HS-5 (cell line): ENCODE measurements at places on chromosomes 7 and 10.

DNA sequence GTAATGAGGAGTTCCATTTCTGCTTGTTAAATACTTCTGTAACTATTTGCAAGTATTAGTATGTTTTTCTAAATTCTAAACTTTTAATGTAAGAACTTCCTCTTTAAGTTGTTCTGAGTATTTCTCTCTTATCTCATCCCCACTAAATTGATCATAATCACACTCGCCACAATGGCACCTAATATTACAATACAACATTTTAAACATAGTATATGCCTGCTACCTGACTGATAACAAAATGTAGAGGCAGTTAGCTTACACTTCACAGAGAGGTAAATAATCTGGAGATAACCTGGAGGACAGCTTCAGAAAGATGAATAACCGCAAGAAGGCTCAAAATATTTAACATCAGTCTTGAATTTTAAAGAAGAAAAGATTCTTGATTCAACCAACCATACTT, 48.6 kb downstream of the HIBADH start:
- no peak for DNase-seq

DNA sequence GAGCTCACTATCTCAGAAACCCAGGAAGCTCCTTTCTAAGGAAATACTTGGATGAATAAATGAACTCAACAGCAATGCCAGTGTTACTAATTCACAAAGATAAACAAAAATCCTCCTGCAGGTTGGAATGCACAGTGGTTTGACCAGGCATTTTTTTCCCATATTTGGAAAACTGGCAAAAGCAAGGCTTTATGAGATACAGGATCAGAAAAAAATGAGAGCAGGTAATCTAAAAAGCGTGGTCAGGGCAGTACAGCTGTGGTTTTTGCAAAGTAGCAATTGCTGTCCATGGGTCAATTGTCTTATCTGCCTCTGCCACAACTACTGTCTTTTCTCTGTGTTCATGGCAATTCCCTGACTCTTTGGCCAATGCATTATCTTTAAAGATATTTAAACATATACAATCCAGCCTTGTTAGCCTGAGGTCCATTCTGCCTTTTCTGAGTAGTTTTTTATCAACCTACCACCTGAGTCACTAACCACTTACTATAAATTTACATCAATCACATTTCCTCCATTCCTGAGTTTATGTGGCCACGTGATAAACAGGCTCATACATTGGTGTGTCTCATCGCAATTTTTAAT, 564.5 kb upstream of the IGFBP3 start:
- no peak for DNase-seq

GRCh38 chr7:3264693-3265339, 36.2 kb upstream of the SDK1 start:
- no peak for DNase-seq

DNA sequence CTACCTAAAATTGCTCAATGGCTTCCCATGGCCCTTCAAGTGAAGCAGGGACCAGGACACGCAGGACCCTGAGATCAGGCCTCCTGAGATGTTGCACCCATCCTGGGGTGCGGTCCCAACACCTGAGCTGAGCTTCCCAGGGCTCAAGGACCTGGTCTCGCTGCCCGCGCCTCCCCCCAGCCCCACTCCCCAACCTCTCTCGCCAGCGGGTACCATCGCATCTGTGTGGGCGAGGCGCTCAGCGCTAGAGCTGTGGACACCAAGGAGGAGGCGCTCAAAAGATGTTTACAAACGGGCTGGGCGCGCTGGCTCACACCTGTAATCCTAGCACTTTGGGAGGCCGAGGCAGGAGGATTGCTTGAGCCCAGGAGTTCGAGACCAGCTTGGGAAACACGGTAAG, 7.4 kb upstream of the CRYGN start:
- DNase-seq, result no peak

DNA sequence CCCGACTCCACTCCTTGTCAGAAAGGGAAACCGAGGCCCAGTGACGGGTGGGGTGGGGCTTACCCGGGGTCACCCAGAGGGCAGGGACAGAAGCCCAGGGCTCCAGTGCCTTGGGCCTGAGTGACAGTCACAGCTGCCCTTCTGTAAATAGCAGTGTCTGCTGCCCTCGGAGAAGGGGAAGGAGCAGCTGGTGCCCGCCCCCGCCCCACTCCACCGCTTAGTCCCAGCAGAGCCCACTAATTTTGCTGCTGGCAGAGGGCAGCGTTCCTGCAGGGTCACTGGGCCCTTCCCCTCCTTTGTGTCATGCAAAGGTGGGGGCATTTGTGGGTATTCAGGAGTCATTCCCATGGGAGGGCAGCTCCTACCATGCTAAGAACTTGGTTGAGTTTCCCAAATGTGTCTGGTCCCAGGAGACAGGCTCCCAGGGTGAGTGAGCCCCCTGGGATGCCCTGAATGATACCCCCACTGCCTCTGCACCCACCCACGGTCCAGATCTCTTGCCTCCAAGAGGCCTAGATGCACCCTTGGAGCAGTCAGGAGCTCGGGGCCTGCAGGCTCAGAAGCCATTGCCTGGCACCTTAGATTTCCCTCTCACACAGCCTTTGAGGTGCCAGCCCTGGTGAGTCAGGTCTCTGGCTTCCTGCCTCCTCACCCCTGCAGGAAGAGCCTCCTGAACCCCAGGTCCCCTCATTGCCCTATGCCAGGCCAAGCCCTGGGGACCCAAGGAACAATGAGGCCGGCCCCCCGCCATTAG, 17.2 kb downstream of the SH2B2 start:
- DNase-seq, result no peak

DNA sequence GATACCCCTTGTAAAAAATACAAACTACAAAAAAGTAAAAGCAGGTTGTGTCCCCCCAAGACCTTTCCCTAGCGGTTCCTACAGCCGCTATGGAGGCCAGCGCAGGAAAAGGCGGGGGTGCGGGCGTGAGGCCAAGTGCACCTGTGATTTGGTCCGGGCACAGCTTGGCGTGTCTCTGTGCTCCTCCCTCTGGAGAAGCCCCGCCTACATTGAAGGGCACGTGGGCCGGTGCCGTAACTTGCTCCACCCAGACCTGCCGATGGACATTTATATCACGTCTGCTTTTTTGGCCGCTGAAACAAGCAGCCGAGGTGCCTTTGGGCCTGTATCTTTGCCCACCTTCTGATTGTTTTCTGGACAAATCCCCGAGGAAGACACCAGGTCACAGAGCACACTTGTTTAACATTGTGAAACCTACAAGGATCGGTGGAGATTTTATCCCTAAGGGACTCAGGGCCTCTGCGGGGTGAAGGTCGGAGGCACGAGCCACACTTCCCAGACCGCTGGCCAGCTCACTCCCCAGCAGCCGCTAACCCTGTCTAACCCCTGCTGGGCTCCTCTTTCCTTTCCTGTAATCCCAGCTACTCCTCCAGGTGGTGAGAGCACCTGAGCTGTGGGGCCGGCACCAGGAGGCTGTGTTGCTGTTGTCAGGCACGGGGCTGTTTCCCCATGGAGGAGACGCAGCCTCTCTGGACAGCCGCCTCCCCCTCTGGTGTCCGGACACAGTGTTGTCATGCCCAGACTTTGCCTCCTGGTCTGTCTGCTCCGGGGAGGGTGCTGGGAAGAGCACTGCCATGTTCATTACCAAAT, 18.8 kb upstream of the INPP5A start:
- DNase-seq, result no peak

DNA sequence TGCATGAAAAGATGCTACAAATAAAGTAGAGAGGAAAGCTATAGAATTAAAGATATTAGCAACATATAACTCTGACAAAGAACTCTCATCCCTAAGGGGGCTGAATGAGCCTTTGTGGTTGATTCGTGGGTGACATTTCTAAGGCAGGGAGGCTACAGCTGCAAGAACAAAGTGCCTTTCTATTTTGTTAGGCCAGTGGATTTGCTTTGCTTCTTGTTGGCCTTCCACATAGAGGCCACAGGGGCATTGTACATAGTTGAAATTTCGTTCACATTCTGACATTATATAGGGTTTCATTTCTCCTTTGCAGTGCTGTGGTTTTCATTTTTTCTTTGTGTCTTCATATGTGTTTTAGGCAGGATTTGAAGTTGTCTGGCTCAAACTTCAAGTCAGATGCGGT, 819.2 kb upstream of the C7orf33 start:
- no peak for DNase-seq

DNA sequence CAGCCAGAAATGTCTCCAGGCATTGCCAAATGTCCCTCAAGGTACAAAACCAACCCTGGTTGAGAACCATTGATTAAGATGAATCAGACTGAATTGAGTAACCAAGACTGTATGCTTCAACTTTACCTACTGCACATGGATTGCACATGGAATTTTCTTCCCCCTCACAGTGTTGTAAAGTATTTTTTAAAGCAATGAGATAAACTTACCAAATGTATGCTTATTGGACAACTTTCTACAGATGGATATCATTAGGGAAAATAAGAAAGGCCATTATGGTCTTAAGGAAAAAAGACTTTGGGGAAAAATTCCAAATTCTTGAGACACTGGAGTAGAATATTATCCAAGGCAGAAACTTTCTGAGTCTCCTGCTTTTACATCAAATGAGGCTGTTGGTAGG, 20.9 kb upstream of the MTPN start:
- no peak for DNase-seq

- no peak for DNase-seq
Observed at GRCh38 chr10:128875030-128875744, 591.9 kb upstream of the MGMT start.

GRCh38 chr7:118615681-118616080, 391.2 kb downstream of the ANKRD7 start:
- no peak for DNase-seq

DNA sequence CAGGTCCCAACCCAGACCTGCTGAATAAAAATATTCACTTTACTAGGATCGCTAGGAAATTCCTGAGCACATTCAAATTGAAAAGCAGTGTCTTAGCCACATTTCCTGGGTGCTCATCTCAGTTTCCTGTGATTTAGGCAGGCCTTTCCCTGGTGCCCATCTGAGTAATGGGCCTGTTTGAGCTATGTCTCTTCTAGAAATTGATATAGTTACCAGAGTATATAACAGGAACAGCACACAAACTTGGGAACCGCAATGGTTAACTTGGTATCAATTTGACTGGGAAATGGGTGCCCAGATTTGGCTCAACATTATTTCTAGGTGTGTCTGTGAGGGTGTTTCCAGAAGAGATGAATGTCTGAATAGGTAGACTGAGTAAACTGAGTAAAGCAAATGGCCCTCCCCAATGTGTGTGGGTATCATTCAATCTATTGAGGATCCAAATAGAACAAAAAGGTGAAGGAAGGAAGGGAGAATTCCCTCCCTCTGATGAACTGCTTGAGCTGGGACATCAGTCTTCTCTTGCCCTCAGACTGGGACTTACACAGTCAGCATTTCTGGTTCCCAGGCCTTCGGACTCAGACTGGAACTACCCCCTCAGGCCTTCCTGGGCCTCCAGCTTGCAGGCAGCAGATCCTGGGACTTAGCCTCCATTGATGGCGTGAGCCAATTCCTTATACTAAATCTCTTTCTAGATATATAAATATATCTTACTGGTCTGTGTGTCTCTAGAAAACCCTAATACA, 99.1 kb downstream of the CCDC71L start:
- no peak for DNase-seq

DNA sequence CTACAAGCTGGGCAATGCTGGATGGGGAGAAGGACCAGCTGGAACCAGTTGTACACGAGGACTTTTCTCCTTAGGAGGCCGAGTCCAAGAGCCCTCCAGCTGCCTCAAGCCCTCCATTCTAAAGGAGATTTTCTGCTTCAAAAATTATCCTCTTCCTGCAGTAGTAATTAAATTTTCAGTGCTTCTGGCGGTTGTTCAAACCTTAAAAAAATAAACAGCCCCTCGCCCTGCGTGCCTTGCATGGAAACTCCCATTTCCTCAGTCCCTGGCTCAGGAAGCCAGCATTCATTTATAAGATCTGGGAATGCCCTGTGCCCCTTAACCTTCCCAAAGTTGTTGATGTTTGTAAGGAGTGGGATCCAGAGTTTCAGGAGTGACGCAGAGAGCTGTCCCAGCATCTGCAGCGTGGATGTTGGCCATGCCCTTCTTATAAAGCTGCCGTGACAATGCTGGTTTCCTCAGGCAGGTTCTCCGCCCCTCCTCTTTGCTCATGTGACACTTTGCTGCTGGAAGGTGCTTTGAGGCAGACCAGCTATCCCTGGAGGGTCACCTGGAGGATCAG, 24.0 kb upstream of the ACTR3B start:
- no peak for DNase-seq

DNA sequence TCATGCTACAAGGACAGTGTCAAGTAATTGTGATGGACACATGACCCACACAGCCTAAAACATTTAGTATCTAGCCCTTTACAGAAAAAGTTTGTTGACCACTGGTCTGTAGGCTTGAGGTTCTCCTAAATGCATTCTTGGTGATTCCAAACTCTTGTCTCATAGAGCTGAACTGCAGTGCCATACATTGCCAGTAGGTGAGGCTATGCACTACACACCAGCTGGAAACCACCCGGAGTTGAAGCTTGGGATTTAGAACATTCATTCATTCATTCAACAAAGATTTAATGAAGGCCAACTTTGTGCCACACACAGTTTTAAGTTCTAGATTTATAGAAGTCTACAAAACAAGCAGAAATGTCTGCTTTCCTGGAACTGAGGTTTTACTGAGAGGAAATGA, 77.3 kb upstream of the TCF7L2 start:
- no peak for DNase-seq

- no peak for DNase-seq
Observed at GRCh38 chr7:155166108-155166507, 96.0 kb downstream of the HTR5A start.

GRCh38 chr7:144622745-144623144, 213.1 kb downstream of the TPK1 start:
- no peak for DNase-seq

DNA sequence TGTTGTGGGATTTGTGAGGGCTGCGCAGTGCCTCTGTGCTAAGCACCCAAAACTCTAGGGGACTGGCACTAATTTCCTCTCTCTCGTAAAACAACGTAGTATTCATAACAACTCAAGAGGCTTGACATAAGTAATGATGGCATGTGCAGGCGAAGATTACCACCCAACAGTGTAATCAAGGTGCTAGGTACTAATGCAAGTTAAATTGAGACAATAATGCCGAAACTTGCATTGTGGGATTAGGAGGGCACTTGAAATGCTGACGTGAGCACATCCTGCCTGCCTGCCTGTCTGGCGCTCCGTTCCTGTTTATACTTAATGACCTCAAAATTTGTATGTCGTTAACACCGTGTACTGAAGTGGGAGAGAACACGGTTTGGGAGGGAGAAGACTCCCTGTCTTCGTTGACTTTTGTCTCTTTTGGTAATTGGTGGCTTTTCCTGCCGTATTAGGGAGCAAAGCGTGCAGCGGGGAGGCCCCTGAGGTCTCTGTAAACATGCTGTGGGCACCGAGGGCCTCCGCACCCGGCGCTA, 139.0 kb downstream of the MGMT start:
- DNase-seq, result no peak

- no peak for DNase-seq
Observed at GRCh38 chr7:98628418-98628817, 11.3 kb downstream of the NPTX2 start.

DNA sequence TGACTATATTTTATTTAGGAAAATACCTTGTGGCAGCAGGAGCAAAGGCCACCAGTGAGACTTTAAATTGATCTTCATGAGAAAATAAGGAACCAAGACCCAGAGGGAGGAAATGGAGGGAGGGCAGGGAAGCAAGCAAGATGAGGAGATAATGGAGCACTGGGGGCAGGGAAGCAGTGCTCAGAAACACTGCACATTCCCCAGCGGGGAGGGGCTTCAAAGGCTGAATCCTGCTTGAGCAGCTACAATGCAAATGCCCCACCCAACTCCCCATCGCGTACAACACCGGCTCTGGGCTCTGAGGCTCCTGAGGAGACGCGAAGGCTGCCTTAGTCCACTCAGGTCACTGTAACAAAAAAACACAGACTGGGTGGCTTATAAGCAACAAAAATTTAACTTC, 503.8 kb downstream of the GRID1 start:
- no peak for DNase-seq
